Renal pelvis (tissue), 12 donors: ENCODE measurements at places on chromosomes 11 and 22.

DNA sequence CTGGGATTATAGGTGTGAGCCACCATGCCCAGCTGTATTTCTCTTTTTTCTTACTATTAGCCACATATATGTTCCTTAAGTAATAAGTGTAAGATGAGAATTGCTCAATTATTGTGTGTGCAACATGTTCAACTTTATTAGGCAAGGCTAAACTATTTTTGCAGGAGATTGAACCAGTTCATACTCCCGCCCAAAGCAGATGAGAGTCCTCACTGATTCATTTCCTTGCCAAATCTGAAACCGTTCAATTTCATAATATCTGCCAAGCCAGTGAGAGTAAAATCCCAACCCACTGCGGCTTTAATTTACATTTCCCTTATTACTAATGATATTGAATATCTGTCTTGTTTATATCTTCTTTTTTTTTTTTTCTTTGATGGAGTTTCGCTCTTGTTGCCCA, 48.4 kb downstream of the KCNJ4 start:
- DNase-seq = no peak

GRCh38 chr11:86160541-86161149, 83.9 kb upstream of the EED start:
- no peak for DNase-seq

DNA sequence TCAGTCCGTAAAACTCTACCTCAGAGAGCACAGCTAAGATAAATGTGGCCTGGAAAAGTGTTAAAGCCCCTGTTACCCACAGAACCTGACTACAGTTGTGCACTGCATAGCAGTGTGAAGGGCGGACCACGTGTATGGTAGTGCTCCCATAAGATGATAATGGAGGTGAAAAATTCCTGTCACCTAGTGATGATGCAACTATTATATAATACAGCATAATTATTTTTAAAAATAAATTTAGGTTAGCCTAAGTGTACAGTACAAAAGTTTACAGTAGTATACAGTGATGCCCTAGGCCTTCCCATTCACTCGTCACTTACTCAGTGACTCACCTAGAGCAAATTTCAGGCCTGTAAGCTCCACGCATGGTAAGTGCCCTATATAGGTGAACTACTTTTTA, 76.6 kb upstream of the RASSF10 start:
- no peak for DNase-seq

- DNase-seq = peak; percentile 52
Measured at GRCh38 chr11:2912498-2912897, 16.7 kb downstream of the PHLDA2 start.

- no peak for DNase-seq
Measured at GRCh38 chr11:59152312-59152951, 9.8 kb downstream of the FAM111A start.

DNA sequence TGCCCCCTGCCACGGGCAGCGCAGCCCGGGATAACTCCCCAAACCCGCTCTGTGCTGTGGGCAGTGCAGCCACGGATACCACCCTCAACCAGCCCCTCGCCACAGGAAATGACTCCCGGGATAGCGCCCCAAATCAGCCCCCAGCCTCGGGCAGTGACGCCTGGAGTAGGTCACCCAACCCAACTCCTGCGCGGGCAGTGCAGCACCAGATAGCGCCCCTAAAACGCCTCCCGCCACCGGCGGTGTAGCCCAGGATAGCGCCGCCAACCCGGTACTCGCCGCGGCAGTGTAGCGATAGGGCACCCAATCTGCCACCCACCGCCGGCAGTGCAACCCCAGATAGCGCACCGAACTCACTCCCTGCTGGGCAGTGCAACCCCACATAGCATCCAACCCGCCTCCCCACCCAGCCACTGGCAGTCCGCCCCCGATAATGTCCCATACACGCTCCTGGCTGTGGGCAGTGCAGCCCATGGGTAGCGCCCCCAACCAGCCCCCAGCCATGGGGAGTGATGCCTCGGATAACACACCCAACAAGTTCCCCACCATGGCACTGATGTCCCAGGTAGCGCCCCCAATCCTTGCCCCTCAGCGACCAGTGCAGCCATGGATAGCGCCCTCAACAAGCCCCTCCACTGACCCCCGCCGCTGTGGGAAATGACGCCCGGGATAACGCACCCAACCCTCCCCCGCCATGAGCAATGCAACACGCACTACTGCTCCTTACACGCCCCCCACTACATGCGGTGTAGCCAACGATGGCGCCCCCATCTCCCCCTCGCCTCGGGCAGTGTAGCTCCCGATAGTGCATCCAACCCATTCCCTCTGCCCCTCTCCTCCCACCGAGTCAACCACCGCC, 1.5 kb downstream of the RFPL2 start:
- DNase-seq = no peak

- no peak for DNase-seq
Measured at GRCh38 chr22:23205339-23206049, 25.2 kb downstream of the BCR start.

- DNase-seq = no peak
Measured at GRCh38 chr22:17217179-17217578, 2.1 kb downstream of the ADA2 start.

DNA sequence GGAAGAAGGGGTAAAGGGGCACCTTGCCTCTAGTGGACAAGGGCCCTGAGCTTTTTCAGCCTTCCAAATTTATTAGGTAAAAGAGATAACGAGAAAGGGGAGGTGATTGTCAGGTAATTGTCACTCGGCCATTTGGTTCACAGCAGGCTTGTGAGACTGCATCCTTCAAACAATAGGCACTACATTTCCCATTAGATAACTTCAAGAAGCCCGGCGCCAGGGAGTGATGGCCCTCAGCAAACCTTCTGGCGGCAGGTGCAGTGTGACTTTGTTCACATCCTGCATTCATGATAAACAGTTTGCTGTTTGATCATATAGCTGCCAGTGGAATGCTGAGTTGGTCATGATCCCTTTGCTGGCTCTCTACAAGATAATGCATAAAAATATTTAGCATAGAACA, 185.1 kb downstream of the CWF19L2 start:
- DNase-seq = no peak

DNA sequence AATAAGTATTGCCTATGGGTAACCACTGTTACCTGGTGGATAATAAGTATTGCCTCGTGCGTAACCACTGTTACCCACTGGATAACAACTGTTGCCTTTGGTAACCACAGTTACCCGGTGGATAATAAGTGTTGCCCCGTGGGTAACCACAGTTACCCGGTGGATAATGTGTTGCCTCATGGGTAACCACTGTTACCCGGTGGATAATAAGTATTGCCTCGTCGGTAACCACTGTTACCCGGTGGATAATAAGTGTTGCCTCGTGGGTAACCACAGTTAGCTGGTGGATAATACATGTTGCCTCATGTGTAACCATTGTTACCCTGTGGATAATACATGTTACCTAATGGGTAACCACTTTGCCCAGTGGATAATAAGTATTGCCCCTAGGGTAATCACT, 9.8 kb upstream of the NXPE4 start:
- no peak for DNase-seq

- DNase-seq = no peak
Measured at GRCh38 chr11:120625565-120625964, 114.0 kb downstream of the GRIK4 start.

DNA sequence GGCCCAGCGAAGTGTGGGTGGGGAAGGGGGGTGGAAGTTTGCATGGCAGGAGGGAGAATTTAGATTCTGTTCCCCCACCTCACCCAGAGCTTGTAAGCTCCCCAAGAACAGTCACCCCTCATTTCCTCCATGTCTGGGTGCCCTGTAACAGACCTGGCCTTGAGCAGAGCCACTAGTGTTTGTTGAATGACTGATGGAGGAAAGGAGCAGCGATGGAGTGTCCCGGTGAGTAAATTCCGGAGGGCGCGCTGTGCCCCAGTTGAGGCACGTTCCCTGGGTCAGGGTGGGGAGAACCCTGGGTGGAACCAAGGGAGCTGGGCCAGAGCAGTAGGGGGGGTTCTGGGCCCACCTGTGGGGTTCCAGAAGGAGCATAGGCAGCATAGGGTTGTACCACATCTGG, 827 bp downstream of the NAALADL1 start:
- DNase-seq = no peak

DNA sequence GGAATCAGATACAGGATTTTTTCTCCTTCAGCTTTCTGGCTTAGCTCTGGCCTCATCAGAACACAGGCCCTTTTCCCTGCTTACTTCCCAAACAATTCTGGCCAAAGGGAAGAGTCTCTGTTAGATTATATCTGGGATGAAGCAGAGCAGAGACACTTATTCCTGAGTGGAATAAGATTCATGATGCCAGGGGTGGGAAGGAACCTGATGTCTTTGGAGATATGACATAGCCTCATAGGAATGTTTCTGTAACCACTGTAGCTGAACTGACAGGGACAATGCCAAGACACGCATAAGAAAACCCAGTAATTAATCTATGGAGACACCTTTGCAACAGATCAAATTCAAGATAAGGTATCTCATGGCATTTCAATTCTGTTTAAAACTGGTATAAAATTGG, 177.1 kb upstream of the RAG2 start:
- no peak for DNase-seq

DNA sequence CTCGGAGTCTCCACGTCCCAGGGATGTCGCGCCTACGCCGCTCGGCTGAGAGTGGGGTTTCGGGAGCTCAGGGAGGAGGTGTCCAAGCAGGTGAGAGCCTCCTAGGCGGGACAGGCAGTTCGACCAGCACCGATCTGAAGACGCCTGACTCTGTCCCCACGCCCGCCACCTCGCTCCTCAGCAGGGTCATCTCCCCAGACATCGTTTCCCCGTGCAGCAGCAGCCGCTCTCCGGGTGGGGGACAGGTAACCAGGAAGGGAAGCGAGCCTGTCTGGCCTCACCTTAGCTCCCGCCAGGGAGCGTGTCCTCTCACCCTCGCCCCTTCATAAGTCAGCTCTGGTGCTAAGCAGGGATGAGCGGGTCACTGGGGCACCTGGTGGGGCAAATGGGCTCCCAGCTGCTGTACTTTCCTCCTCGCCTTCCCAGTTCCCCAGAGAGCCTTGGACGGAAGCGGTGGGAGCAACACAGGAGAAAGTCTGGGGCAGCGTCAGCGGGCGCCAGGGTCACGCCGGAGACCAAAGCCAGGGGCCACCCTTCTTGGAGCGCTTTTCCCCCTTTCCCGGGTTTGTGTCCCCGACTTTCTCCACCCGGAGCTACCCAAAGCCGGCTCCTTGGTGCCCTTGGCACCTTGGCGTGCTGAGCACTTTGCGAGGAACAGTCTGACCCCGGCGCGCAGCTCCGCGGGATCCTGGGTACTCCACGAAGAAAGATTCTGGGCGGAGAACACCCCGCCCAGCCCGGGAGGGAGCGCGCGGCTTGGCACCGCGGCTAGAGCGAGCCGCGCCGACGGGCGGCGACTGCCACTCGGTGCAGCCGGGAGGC, 1.6 kb downstream of the SPON1 start:
- DNase-seq = no peak

DNA sequence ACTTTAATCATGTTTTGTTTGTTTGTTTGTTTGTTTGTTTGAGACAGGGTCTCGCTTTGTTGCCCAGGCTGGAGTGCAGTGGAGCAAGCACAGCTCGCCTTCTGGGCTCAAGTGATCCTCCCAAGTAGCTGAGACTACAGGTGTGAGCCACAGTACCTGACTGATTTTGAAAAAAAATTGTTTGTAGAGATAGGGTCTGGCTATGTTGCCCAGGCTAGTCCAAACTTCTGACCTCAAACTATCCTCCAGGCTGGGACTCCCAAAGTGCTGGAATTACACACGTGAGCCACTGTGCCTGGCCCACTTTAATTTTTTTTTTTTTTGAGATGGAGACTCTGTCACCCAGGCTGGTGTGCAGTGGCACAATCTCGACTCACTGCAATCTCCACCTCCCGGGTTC, 74.8 kb upstream of the CLDN5 start:
- DNase-seq = no peak

DNA sequence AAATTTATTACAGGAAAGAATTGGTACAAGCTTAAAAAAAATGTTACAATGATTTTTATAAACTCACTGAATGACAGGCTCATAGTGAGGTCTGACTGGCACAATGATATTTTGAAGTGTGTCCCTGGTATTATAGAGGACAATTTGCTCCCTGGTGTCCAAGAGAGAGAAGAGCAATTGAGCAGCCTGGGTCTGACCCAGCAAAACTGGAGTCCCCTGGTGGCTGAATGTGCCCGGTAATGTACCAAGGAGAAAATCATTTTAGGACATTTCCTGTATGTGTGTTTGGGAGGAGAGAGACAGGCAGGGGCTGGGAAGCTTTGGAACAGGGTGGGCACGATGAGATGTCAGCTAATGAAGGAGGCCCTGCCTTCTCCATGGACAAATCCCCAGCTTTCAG, 125.3 kb downstream of the APOL5 start:
- no peak for DNase-seq

GRCh38 chr11:78354408-78355308, 63.0 kb downstream of the GAB2 start:
- no peak for DNase-seq

DNA sequence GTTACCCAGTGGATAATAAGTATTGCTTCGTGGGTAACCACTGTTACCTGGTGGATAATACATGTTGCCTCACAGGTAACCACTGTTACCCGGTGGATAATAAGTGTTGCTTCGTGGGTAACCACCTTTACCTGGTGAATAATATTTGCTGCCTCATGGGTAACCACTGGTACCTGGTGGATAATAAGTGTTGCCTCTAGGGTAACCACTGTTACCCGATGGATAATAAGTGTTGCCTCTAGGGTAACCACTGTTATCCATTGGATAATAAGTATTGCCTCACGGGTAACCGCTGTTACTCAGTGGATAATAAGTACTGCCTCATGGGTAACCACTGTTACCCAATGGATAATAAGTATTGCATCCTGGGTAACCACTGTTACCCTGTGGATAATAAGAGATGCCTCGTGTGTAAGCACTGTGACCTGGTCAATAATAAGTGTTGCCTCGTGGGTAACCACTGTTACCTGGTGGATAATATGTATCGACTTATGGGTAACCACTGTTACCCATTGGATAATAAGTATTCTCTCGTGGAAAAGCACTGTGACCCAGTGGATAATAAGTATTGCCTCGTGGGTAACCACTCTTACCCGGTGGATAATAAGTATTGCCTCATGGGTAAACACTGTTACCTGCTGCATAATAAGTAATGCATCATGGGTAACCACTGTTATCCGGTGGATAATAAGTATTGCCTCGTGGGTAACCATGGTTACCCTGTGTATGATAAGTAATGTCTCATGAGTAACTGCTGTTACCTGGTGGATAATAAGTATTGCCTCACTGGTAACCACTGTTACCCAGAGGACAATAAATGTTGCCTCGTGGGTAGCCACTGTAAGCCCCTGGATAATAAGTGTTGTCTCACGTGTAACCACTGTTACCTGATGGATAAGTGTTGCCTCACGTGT, 20.1 kb upstream of the NXPE4 start:
- DNase-seq = no peak

DNA sequence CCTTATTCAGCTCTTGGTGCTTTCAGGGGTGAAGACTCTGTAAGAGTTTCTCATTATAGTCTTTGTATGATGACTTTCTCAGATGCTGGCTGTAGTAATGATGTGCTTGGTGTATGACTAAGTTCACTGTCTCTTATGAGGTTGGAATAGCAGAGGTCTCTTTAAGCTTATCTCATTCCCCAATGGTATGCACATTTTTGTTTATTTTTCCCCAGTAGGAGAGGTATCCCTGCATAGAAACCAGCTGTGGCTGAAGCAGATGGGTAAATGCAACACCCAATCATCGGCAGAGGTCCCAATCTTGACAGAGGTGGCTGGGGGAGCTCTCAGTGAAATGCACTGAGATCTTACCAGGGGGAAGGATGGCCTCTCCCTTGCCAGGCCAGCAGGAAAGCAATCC, 34.6 kb downstream of the BBOX1 start:
- DNase-seq = no peak

GRCh38 chr11:128343135-128343514, 244.2 kb downstream of the ETS1 start:
- DNase-seq = no peak
